Fibroblast of mammary gland (primary cell): ENCODE measurements at places on chromosomes 12 and 14.

DNA sequence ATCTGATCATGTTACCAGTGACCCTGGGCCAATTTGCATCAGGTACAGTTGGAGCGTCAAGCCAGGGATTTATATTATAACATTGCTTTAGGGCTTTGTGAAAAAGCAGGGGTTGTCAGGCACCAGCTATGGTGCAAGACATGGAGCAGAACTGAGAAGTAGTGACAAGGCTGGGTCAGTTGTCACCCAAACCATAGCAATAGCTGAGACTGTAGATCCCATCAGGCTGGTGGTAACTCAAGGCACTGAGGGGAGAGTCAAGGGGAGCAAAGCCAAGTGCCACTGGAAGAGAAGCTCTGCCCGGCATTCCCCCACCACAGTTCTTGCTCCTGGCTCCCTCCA is 16.9 kb downstream of the BCL2L14 start:
- no peak for DNase-seq

DNA sequence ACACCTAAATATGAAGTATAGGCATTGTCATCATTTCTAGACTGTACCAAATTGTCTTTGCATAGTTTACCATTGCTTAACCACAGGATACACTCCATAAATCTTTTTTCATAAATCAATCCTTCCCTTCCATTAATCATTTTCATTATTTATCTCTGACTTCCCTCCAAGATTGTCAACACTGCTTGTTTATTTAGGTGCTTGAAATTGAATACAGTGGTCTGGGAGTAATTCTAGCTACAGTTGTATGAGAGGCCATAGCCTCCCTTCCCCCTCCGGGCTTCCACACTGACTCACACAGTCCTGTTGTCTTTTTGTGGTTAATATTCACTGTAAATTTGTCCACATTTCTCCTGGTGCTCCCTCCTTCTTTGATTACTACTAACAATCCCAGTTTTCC is 114.2 kb upstream of the ARID2 start:
- peak; percentile 73 for DNase-seq

DNA sequence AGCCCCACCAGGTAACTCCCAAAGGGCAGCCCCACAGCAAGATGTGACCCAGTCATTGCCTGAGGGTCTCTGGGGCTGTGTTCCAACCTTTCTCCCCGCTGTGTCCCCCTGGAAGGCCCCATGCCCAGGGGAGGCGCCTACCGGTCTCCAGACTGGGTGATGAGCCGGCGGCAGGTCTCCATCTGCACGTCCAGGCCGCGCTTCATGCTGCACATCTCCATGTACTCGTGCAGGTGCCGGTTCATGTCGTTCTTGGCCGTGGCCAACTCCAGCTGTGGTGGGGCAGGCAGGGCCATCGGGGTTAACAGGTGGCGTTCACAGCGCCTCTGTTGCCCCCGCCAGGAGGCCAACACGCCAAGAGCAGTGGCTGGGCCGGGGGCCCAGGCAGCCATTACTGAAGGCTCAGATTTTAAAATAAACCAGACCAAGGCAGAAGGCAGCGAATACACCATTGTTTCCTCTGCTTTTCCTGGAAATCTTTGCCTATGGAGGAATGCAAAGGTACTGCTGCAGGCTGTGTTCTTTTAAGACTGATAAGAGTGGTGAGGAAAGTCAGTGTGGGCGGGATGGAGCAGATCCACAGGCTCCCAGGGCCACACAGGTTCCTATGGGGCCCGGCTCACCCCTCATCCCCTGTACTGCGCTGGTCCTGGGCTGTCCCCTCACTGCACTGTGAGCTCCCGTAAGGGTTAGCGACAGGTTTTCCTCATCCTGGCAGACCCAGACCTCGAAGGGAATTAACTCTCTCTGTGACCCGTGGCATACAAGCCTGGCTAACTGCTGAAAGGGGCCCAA is 7.3 kb downstream of the GAPDH start:
- DNase-seq: no peak

GRCh38 chr14:81594012-81594411 is 60.4 kb upstream of the SEL1L start:
- peak; percentile 24 for DNase-seq

DNA sequence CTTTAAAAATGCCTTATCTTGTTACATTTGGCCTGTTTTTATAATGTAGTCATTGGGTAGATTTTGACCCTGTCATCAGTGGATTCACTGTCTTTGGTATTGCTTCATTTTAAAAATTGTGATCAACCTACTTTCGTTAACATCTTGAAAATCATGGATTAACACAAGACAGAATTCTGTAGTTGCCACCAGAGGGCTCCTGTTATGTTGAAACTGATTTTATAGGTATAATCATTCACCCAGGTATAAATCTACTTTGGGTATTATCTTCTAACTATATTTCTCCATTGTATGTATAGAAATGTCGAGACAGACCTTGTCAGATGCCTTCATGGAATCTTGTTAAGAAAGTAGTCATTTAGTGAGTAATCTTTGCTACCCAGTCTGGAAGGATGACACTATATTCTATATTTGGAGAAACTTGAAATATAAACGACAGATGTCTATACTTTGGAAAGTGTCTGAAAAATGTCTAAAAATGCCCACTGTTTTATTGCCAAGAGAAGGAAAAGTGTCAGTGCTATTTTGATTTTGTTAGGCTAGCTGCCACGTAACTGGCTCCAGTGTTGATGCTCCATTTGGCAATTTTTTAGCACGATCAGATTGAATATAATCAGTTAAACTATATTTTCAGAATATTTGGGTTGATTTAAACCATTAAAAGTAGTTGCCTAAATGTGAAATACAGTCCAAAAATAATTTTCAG is 129.4 kb downstream of the PELI2 start:
- peak; percentile 42 for DNase-seq

- DNase-seq: no peak
Observed at GRCh38 chr12:14853961-14854360, 10.6 kb upstream of the ART4 start.

DNA sequence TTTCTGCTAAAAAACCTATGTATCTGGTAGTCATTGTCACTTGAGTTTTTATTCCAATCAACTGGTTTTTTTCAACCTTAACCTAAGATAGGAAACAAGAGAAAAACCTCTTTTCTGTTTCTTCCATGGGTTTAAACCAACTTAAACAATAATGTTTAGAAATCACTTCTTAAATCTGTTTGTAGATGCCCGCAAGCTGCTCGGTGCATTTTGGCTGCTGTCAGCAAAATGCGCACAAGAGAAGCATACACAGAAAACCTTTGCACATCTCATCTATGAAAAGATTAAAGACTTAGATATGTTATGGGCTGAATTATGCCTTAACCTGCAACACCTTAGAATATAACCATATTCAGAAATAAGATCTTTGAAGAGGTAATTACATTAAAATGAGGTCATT is 299.8 kb downstream of the ITPR2 start:
- no peak for DNase-seq

GRCh38 chr12:117662620-117663395 is 301.4 kb upstream of the NOS1 start:
- DNase-seq: peak; percentile 17

GRCh38 chr12:78881685-78882084 is 17.1 kb downstream of the SYT1 start:
- DNase-seq: peak; percentile 26

DNA sequence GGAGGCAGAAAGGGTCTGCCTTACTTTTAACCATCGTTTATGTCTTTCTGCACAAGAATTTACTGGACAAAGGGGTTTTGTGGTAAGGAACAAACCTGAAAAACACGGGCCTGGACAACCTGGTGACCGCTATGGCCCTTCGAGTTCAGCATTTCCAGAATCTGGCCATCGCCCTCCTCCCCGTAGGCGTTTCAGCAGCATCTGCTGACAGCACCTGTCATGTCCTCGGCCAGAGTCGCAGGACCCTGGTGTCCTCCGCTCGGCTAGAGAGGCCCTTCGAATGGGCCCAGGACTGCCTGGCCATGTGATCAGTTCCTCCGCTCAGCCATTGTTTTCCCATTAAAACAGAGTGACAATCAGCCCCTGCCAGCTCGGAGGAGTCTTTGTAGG is 142.8 kb upstream of the FKBP4 start:
- DNase-seq: no peak

DNA sequence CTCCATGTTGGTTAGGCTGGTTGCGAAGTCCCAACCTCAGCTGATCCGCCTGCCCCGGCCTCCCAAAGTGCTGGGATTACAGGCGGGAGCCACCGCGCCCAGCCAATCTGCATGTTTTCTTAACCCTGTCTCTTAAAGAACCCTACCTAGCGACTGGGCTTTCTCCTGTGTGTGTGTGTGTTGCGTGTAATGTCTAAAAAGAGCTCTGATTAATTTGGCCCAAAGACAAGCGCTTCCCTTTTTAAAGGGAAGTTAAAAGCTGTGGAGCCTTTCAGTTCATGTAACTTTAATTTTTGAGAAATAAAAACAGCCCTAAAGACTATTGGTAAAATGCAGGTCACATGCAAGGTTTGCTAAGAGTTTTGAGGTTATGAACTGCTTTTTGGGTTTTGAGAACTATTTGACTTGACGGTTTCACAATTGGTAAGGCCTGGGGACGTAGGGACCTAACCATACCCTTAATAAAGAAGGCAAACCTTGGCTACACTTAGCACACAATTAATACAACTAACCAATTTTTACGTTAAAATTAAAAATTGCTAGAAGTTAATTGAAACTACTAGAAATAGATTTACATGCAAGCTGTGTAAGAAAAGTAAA is 103.2 kb downstream of the KCNMB4 start:
- no peak for DNase-seq

GRCh38 chr12:49907352-49907751 is 3.7 kb upstream of the FAIM2 start:
- no peak for DNase-seq

DNA sequence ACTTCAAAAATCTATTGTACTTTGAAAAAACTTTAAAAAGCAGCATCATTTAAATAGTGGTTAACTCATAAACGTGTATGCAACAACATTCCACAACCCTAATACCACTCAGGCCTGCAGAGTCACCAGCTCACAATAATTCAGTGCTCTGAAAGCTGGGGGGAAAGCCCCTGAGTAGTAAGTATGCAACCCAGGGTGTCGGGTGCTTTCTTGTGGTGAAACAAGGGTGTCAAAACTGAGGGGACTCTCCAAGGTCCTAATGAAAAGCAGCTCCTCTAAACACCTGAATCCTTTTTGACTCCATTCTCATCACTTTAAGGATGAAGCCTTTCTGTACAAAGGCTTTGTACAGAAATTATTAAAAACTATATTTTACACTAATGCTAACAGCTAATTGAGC is 33.7 kb downstream of the FGFR1OP2 start:
- no peak for DNase-seq

- DNase-seq: no peak
Observed at GRCh38 chr12:30546121-30546520, 149.5 kb downstream of the IPO8 start.

- DNase-seq: no peak
Observed at GRCh38 chr12:109386059-109386433, 38.3 kb downstream of the MYO1H start.

GRCh38 chr14:25042362-25043299 is 7.3 kb downstream of the STXBP6 start:
- DNase-seq: peak; percentile 73

- peak; percentile 89 for DNase-seq
Observed at GRCh38 chr12:12837025-12837812, 24.1 kb downstream of the DDX47 start.

GRCh38 chr14:104843006-104843405 is 22.1 kb upstream of the CEP170B start:
- DNase-seq: no peak

DNA sequence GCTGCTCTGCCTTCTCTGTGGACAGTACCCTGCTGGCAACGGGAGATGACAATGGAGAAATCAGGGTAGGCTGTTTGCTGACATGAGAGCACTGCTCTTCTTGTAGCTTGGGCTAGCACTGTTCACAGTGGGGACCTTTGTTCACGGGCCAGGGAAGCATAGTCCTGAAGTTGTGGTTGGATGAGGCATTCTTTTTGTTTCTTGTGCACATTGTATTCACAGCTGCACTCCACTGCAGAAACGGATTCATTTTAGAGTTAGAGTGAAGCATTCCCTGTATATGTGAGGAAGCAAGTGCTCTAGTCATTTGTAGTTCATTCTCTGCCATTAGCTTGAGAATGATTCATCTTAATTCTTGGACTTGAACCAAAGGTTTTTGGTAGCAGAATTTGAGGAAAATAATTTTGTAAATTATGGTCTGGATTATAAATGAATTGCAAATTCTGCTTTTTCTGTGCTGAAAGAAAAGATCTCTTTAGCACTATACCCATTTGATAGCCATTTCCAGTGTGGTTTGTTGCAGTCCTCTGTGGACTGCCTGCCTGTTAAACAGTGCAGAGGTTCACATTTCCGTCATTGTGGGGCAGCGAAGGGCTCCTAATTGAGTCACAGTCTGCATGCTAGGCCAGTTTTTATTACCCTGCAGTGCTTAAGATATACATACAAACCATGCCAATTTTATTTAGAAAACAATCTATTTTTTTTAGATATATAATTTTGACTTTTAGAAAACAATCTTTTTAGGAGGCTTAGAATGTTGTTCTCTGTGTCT is 80.6 kb downstream of the APAF1 start:
- DNase-seq: peak; percentile 67

GRCh38 chr12:108063192-108063591 is 65.9 kb upstream of the WSCD2 start:
- peak; percentile 17 for DNase-seq

DNA sequence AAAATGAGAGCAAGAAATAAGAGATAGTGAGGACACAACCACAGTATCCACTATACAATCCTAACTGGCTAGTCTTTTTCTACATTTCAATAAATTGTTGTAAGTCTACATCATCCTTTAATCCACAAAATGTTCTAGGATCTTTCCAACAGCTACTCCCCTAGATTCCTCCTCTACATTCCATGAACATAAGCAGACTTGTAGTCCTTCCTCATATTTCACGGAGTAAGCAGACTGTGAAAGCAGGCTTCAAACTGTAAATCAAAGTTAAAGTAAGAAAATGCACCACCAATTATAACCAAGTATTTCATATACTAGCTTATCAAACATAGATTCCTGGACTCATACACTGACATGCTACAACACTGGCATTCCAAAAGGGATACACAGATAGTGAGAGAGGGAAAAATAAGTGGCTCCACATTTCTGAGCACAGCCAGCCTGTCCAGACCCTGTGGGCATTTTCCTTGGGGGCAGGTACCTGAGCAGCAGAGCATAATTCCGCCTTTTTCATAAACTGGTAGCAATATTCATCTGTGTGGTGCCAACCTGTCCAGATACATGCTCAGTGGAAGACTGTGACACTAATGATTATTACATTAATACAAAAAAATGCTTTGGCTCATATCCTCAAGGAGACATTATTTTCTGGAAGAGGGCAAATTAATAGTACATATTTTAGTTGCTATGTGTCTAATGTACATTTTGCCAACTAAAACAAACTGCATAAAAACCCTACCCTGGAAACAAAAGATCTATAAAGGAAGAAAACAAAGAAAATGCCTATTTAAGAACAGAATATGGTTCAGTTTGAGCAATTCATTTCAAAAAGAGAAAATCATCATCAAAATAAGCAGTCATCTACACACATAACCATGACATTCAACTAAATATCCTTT is 113.3 kb upstream of the FSCB start:
- DNase-seq: no peak
